HS-5 (cell line): ENCODE measurements at places on chromosomes 2 and 18.
A peak's percentile ranks its signal among the peaks of the same experiment; 100 is the strongest.

GRCh38 chr2:206045251-206045650 lies 40.7 kb downstream of the INO80D start:
- no peak for DNase-seq

- DNase-seq, result no peak
Observed at GRCh38 chr18:37846996-37847395, 281.4 kb upstream of the CELF4 start.

GRCh38 chr2:182391443-182391842 lies 35.4 kb downstream of the PDE1A start:
- DNase-seq, result no peak

GRCh38 chr2:69201259-69201658 lies 185.8 kb downstream of the GFPT1 start:
- no peak for DNase-seq

DNA sequence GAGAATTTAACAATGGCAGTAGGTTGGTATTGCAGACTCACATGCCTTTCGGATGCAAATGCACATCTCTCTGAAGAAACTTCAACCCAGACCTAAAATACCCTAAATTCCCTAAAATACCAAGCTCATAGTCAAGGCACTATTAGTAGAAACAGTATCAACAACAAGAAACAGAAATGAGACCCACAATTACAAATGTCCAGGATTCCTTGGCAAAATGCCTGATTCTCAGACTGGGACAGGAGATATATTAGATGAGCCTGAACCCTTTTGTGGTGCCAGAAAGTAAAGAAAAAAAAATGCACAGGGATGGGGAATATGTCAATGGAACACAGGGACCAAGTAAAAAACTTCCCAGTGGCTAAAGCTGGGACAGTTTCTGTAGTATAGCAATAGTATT lies 77.2 kb downstream of the NAT8 start:
- no peak for DNase-seq

GRCh38 chr18:23281626-23282436 lies 146.5 kb downstream of the CABLES1 start:
- DNase-seq, result no peak

GRCh38 chr2:176202491-176202890 lies 14.0 kb downstream of the HOXD1 start:
- no peak for DNase-seq

- no peak for DNase-seq
Observed at GRCh38 chr18:31990823-31991222, 27.8 kb upstream of the RNF125 start.

DNA sequence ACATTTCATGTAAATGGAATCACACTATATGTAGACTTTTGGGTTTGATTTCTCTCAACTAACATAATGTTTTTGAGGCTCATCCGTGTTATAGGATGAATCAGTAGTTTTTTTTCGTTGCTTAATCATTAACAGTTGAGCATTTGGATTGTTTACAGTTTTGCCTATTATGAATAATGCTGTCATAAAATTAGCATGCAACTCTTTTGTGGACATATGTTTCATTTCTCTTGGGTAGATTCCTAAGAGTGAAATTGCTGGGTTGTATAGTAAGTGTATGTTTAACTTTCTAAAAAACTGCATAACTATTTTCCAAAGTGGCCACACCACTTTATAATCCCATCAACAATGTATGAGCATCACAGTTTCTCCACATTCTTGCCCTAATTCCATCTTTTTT lies 7.7 kb upstream of the RHBDD1 start:
- peak; percentile 45 for DNase-seq

DNA sequence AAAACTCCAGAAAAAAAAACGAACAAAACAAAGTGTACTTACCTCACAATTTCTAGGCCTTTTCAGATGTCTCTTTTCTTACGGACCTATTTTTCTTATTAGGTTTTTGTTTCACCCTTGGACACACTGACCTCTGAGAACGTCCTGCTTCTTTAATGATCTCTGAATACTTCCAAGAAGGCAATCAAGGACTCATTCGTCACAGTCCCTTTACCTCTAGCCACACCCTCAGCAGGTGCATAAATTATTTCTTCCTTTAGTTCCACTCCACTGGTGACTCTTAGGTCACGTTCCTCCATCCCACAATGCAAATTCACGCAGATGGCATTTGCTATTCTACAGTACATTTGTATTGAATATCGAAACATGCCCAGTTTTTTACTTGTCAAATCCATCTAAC lies 21.9 kb downstream of the PELI1 start:
- no peak for DNase-seq

- no peak for DNase-seq
Observed at GRCh38 chr18:34799291-34799690, 89.2 kb downstream of the DTNA start.

- peak; percentile 72 for DNase-seq
Observed at GRCh38 chr2:58240670-58241545, at the start of gene FANCL. Gene FANCL, minus strand, starts transcription at chr2:58241325. Its CDS starts 12 bp downstream, at chr2:58241313.

GRCh38 chr2:40734797-40735196 lies 282.9 kb upstream of the SLC8A1 start:
- DNase-seq, result peak; percentile 86

DNA sequence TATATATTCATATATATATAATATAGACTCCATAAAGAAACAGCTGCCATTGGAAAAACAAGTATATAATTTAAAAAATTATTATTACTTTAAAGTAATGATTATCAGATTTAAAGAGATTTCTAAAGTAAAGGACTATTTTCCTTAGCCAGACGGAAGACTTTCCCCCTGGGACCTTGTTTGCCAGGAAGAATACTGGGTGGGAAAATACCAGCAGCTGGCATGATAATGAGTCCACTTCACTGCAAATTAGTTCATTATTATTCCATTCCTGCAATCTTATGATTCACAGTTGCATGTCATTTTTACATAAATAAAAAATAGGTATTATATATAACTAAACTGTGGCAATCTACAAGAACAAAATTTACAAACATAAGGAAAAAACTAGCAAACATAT lies 339.8 kb upstream of the CDH7 start:
- no peak for DNase-seq

GRCh38 chr2:17422061-17422460 lies 96.2 kb downstream of the RAD51AP2 start:
- no peak for DNase-seq

DNA sequence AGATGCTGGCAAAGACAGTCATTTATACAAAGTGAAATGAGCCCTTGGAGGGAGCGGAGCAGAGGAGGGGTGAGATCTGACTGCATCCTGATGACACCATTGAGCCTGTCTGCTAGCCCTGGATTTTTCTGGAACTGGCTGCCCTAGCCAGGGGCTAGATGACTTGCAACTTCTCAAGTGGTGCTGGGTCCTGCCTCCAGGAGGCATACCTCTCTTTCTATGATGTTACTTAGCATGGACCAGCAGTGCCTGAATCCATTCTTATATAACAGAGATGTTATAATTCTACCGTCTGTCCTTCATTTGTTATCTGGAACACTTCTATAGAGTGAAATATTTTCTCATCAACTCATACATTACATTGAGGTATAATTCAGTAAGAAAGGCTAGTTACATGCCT lies 8.5 kb upstream of the TWIST2 start:
- no peak for DNase-seq

- no peak for DNase-seq
Observed at GRCh38 chr2:154437104-154437503, 261.4 kb upstream of the KCNJ3 start.

DNA sequence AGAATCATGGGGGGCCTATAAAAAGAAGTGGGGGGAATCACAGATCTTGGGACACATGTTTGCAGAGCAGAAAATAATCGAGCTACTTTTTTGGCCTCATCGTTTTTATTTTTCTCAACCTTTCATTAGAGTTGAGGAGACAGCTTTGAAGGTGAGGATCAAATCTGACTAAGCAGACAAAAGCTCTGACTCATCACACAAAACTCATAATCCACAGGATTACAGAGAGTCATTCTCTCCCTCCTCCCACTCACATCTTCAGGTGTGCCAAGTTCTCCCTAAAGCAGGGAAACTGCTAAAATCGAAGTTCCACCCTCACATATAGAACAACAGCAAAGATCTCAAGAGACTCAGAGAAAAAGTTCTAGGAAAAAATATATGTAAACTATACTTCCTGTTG lies 15.6 kb downstream of the BAZ2B start:
- peak; percentile 47 for DNase-seq

- DNase-seq, result no peak
Observed at GRCh38 chr2:47594656-47595055, 188.3 kb upstream of the MSH6 start.

GRCh38 chr2:86661333-86661732 lies 37.7 kb upstream of the RNF103 start:
- DNase-seq, result no peak
